Fibroblast of skin of scalp (primary cell): ENCODE measurements at places on chromosomes 3 and 15.
A peak's percentile ranks its signal among the peaks of the same experiment; 100 is the strongest.

- no peak for DNase-seq
Observed at GRCh38 chr15:32990071-32990470, 204.4 kb downstream of the FMN1 start.

DNA sequence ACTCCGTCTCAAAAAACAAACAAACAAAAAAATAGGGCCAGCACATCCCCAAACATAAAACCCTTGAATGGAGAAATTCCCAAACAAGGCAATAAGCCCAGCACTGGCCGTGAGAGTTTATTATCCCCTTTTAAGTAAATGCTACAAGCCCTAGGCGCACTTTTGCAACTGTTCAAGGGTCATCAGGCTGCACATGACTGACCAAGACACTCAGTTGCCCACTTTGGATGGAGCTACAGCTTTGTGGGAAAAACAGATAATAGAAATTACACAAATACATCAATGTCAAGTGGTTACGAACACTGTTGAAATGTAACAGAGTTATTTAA is 33.7 kb upstream of the ZNF445 start:
- DNase-seq, result no peak

GRCh38 chr15:90571063-90571541 is 41.4 kb downstream of the CRTC3 start:
- no peak for DNase-seq

DNA sequence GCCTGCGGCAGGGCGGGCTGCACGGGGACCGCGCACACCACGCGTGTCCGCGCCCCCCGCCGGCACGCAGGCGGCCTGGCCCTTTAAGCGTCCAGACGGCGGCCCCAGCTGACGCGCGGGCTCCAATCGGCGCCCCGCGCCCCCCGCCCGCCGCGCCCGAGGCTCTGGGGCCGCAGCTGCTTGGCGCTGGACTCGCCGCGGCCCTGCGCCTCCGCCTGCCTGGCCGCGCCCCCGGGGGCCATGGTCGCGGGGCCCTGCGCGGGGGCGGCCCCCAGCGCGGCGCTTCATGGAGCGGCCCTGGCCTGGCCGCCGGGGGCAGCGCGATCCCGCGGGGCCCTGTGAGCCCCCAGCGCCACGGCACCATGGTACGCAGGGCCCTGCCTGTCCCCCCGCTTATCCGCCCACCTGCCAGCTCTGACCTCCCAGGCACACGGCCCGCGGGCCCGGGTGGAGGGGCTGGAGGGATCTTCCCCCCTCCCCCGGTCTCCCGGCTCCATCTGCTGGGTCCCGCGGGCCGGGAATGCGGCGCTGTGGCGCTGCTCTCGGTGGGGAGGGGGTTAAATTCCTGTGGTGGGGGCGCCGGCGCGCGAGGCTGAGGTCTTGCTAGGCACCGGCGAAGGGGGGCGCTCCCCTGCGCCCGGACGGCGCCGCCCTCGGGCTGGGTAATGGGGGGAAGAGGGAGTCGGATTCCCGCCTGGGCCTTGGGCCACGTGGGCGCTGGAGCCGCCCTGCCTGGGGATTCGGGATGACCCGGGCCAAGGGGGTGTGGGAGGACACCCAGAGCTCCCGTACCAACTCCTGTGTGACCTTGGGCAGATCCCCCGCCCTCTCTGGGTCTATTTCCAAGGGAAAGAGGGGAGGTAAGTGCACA is 1.1 kb downstream of the ZBTB47 start:
- DNase-seq, result peak; percentile 73

- DNase-seq, result peak; percentile 57
Observed at GRCh38 chr3:82157952-82158351, 396.5 kb upstream of the GBE1 start.

- DNase-seq, result no peak
Observed at GRCh38 chr15:60160909-60161308, 156.8 kb downstream of the FOXB1 start.

- DNase-seq, result peak; percentile 29
Observed at GRCh38 chr3:126083511-126083912, 412 bp downstream of the SLC41A3 start.

GRCh38 chr15:94734460-94734859 is 503.1 kb downstream of the MCTP2 start:
- no peak for DNase-seq
